Stimulated activated CD4-positive, alpha-beta T cell treated with anti-CD3 and anti-CD28 coated beads, Interleukin-1b, Interleukin-23, amount 100 ng/mL, for 24 hours (primary cell): ENCODE measurements at places on chromosomes 7 and 10.

DNA sequence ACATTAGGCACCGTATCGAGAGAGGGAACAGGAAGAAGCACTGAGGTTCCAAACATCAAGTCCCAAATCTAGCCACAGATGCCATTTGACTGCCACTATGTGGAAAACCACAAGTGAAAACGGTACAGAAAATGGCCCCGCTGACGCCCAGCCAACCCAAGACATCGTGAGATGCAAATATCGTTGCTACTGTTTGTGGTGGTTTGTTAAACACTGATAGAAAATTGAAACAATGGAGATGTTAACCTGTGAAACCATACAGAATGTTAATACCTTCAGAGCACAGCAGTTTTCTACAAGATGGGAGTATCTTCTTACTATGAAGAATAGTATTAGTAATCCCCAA is 152.4 kb upstream of the LRRTM3 start:
- DNase-seq = no peak

DNA sequence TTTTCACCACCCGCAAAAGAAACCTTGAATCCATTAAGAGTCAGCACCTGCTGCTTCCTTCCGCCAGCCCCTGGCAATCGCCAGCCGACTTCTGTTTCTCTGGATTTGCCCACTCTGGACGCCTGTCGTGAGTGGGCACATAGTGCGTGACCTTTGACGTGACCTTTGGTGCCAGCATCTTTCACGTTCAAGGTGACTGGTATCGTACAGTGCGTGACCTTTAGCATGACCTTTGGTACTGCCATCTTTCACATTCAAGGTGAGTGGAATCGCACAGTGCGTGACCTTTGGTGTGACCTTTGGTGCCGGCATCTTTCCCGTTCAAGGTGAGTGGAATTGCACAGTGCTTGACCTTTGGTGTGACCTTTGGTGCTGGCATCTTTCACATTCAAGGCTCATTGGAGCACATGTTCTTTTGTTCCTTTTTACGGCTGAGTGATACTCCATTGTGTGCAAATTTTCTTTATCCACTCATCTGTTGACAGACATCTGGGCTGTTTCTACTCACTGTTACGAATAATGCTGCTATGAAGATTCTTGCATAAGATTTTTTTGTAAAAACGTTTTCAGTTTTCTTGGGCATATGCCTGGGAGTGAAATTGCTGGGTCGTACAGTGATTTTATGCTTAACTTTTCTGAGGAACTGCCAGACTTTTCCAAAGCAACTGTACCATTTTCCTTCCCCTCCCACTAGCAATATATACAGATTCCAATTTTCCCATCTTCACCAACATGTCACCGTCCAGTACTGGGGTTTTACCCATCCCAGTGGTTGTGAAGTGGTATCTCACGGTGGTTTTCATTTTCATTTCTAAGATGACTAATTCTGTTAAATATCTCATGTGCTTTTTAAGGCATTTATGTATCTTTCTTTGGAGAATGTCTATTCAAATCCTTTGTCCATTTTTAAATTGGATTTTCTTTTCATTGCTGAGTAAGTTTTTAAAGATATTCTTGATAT is 145.3 kb downstream of the DIP2C start:
- DNase-seq = no peak

DNA sequence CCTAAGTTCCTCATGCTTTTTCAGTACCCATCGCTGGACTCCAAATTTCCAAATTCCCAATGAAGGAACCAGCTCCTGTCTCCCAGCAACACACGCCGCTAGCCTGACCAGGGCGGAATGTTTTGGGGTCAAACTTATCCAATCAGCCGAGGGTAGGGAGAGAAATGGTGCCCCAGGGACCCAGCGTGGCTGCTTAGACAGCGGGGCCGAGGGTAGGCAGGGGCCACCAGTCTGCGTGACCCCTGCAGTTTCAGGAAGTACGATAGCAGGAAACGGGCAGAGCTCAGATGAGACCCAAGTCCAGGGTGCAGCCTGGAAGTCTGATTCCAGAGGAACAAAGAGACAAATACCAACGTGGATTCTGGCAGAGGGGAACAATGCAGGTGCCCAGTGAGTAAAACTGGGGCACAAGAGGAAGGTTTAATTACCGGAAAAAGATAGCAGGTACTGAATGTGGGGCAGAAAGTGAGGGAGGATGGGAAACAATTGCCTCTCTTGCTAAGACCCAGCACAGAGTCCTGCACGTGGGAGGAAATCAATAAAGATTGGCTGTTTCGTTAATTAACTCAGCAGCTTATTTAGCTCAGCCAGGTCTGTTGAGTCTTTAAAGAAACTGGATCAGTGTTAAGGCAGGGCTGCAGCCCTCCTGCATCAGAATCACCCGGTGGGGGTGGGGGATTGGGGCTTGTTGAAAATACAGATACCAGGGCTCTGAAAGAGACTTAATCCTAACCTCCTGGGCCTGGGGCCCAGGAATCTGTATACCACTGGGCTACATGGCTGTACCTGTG is 50.4 kb upstream of the NFE2L3 start:
- DNase-seq = no peak

DNA sequence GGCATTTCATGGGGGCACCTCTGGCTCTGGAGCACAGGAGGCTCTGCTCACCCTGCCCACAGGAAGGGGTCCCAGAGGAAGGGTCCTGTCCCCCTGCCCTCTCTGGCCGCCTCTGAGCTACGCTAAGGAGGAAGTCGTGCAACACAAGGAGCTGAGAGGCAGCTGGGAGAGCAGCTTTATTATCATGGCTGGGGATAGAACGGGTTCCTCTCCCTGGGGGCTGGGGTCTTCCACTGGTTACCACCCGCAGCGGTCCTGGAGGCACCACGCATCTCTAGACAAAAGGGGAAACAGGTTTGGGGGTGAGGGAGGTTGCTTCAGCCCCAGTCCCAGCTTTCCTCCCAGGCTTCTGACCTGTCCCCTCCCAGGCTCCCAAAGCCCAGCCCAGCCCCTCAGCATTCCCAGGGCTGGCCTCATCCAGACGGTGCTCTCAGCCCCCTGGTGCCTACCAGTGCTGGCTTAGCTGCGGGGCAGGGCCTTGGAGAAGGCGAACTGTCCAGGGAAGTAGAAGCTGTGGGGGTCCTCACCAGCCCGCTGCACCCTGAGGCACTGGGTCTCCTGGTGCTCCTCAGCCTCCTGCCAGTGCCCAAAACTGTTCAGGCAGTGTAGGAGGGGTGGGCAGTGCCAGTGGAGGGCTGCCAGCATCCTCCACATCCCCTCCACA is 3.1 kb downstream of the RARRES2 start:
- no peak for DNase-seq

GRCh38 chr7:127892488-127893314 is 138.5 kb downstream of the LRRC4 start:
- DNase-seq = no peak

- DNase-seq = no peak
Measured at GRCh38 chr10:51034769-51035168, 39.5 kb upstream of the PRKG1 start.

DNA sequence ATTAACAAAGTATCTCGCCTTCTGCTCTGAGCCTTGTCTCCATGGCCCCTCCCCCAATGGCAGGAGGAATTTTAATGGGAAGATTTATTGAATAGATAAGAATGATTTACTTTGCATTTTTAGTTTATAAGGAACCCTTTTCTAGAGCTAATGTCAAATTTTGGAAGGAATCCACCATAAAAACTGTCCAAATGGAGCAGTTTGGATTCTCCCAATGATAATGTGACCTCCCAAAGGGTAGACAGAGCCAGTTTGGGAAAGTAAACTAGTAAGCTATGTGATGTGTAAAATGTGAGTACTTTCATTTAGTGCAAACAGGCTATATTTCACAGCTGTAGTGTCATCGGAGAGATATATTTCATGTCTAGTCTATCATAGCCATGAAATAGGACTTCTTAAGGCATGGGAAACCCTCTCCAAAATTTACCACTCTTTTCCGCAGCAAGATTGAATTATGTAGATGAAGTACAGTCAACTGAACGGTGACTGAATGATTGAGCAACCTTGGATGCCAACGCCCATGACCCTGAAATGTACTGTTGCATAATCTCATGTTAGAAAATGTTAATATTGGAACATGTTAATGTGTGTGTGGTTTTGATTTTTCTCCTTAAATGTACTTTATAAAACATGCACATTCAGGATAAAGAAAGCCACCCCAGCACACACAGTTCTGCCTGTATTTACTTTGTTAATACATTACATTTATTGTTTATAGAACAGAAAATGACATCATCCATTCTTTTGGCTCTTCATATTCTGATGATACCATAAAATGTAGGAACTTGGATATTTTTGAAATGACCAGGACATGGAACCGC is 140.6 kb downstream of the NRP1 start:
- DNase-seq = no peak

- DNase-seq = peak; percentile 37
Measured at GRCh38 chr7:98168181-98168903, 42.9 kb upstream of the BHLHA15 start.

DNA sequence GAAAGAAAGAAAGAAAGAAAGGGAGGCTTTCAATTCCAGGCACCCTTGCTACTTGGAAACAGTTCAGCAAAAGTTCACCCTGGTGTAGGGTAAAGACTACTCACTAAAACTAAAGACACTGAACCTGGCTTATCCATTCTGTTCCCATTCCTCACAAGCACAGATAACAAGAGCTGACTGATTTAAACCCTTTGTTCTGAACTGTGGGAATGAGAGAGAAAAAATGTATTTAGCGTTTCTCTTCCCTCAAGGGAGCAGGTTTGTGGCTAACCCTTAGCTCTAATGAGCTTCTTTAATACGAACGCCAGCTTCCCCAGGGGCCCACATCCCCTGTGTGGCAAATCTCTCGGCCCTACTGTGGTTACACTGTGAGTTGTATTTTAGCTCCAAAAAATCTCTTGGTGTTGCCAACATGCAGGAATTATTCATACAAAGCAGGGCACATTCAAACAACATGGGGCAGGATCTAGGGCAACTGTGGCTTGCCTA is 23.3 kb downstream of the PRTFDC1 start:
- DNase-seq = no peak

DNA sequence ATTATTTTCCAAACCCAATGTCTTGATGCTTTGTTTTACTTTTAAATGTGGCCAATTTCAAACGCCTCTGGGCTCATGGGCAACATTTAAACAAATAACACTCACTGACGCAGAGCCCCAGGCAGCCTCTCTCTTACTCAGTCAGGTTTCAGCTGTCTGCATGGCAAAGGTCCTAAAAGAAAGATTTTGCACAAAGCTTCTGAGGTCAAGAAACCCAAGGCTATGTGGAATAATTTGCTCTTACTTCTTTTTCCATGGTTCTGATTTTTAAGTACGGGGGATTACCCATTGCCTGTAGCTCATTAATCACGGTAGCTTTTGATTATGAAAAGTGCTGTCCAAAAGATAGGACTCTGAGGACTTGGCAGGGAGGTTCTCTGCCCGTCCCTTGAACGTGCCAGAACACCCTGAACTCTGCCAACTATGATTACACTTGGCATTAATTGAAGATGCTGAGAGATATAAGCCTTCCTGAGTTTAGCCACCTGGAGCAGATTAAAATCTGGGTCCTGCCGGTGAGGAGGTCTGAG is 14.1 kb upstream of the MSRB2 start:
- DNase-seq = no peak

GRCh38 chr10:121081306-121081705 is 230.1 kb downstream of the WDR11 start:
- no peak for DNase-seq

- DNase-seq = no peak
Measured at GRCh38 chr10:109773288-109774120, 149.8 kb downstream of the XPNPEP1 start.

DNA sequence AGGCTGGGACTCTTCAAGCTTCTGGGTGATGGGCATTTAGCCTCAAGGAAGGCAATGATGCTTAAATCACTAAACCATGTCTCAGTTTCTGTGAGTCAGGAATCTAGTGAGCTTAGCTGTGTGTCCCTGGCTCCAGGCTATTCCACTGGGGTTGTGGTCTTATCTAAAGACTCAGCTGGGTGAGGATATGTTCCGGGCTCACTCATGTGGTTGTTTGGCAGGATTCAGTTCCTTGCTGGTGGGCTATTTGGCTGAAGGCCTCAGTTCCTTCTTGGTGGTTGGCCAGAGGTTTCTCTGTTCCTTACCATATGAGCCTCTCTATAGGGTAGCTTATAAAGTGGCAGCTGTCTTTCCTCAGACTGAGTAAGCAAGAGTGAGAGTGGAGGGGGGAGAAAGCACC is 12.0 kb downstream of the EVX1 start:
- no peak for DNase-seq

GRCh38 chr7:12735923-12736322 is 48.5 kb downstream of the ARL4A start:
- no peak for DNase-seq
